ENCODE measurements at places on chromosomes 2 and 18.

GRCh38 chr18:10490401-10491165, 35.2 kb upstream of the NAPG start:
- no peak for DNase-seq

DNA sequence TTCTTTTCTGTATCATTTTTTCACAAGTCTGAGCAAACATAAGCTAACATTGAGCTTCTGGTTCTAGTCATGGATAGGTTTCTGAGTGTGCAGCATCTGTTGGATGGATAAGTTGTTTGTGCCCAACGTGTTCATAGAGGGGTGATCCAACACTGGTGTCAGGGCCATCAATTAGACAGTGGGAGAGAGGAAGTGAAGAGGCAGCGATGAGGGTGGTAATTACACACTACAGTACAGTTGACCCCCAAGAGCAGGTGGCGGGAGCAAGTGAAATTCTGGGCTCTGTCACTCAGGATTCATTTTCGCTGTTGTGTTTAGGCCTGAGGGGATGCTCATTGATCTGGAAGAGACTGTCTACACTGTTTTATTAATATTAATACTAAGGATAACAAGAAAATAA, 180.0 kb upstream of the CXCR4 start:
- no peak for DNase-seq

GRCh38 chr18:78123144-78123909, 856.3 kb upstream of the SALL3 start:
- no peak for DNase-seq

DNA sequence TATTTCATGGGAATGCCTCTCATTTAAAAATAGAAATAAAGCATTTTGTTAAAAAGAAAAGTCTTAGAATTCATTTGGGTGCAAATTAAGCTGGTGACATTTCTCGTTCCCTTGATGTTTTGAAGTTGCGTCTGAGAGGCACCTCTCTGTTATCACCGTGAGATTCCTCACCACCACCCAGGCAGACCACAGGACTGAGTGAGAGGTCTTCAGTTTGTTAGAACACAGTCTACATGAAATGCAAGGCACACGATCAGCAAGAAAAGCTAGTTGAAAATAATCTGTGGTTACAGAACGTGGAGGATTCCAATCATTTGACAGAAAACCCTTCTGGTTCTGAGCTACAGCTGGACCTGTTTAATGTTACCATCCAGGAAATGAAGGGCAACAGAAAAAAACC, 116.0 kb downstream of the UXS1 start:
- no peak for DNase-seq

GRCh38 chr2:105886029-105886454, 141.3 kb downstream of the NCK2 start:
- no peak for DNase-seq

GRCh38 chr2:51111532-51111931, 79.6 kb upstream of the NRXN1 start:
- no peak for DNase-seq

DNA sequence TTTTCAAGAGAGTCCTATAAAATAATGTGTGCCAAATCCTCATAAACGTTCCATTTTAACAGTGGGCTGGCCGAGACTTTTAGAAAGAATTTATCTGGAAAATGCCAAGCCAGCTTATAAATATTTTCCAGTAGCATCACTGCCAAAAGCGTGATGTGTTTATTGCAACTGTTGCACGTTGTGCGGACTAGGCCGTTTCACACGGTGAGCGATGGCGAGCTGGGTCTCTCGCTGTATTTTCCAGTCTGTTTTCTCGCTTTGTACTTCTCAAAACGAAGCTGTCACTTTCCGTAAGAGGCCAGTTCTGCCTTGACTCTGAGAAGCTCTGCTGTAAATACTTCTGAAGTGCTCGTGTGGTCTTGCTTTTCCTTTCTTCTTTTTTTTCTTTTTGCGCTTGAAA, 65.0 kb upstream of the ZNF236 start:
- DNase-seq, result no peak

GRCh38 chr2:9771481-9772017, 71.7 kb upstream of the TAF1B start:
- DNase-seq, result no peak

GRCh38 chr18:34048423-34048822, 176.3 kb downstream of the NOL4 start:
- DNase-seq, result no peak

DNA sequence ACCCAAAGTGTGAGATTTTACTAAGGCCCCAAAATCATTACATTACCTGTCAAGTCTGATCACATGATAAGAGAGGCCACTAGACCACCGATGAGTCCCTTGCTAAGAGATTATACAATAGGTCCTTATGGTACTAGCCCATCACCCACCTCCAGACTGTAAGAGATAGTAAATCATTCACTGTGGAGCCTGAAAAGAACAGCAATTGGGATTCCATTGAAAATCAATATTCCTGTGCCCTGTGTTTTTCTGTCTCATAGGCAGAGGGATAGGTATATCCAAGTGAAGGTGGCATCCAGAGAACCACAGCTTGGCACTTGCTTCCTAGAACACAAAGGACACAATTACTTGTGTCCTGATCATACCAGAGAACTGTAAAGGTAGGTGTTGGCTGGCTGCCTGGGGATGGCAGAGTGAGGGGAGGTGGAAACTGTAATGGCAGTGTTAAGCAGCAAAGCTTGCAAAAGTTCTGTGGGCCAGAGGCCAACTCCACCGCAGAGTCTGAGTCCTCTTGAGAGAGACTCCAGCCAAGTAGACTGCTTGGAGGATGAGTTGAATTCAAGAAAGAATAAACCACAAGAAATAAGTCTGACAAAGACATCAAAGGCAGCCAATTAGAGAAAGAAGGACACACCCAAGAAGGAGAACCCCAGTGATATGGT, 102.0 kb upstream of the PIEZO2 start:
- no peak for DNase-seq

GRCh38 chr2:207951734-207952470, 73.4 kb downstream of the PLEKHM3 start:
- no peak for DNase-seq

DNA sequence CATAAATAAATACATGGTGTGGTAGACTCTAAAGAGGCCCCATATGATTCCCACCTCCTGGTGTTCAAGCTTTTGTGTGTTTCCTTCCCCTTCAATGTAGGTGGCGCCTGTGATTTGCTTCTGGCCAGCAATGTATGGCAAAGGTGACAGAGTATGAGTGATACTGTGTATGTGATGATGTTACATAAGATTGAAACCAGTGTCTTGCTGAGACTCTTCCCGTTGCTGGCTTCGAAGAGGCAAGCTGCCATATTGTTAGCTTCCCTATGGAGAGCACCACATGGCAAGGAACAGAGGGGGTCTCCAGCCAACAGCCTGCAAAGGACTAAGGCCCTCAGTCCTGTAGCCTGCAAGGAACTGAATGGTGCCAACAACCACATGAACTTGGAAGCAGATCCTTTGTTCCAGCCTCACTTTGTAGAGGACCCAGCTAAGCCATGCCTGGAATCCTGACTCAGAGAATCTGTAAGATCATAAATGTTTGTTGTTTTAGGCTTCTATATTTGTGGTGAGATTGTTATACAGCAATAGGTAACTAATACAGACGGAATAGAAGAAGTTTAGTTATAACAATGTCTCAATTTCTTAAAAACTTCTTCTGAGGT, 1.7 kb upstream of the SMAD4 start:
- DNase-seq, result no peak
